ENCODE measurements at places on chromosomes 13 and 19.

GRCh38 chr13:73412933-73413332 is 354.1 kb downstream of the KLF5 start:
- no peak for DNase-seq

DNA sequence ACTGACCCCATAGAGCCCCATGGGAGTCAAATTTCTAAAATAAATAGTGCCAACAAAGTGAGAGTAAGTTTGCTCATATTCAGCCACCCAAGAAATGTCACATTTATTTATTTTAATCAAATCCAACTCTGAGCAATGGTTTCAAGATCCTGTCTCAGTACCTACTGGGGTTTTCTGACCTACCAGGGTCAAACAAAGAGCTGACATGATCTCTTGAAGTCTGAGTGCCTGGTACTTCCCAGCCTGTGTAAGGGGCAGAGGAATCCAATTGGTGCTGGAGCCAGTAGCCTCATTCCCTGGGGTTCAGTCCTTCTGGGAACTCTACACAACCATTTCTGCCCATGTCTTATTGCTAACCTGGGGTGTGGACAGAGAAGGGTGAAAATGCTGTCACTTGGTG is 104.6 kb upstream of the SERP2 start:
- DNase-seq = peak; percentile 56

DNA sequence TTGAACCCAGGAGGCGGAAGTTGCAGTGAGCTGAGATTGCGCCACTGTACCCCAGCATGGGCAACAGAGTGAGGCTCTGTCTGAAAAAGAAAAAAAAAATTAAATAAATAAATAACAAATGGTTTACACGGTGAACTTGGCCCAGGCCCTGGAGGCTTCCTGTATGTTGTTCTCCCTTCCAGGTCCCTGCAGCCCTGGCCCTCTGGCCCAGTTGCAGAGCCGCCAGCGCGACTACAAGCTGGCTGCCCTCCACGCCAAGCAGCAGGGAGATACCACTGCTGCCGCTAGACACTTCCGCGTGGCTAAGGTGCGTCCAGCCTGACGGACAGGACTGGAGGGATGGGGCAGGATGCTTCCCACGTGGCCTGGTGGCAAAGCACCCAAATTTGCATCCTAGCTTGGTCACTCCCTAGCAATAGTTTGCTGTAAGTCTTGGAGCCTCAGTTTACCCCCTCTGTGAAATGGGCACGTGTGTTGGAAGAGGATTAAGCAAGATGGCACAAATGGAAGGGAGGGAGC is 11.9 kb downstream of the CC2D1A start:
- no peak for DNase-seq

GRCh38 chr13:38376546-38376945 is 26.9 kb downstream of the UFM1 start:
- DNase-seq = no peak

- no peak for DNase-seq
Observed at GRCh38 chr19:3112375-3113099, 18.4 kb downstream of the GNA11 start.

DNA sequence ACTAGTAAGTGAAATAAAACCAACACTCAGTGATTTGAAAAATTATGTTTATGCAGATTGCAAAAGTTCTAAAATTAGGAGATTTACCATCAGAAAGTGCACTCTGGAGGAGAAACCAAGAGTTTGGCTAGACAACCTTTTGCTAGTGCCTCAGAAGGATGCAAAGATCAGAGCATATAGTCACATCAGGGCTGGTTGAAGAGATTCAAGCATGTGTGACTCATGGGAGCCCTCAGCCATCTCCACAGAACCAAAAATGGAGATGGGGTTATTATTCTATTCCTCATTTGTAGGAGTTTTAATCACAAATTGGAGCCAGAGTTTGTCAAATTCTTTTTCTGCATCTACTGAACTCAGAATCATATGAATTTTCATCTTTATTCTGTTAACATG is 32.9 kb upstream of the OXGR1 start:
- no peak for DNase-seq

DNA sequence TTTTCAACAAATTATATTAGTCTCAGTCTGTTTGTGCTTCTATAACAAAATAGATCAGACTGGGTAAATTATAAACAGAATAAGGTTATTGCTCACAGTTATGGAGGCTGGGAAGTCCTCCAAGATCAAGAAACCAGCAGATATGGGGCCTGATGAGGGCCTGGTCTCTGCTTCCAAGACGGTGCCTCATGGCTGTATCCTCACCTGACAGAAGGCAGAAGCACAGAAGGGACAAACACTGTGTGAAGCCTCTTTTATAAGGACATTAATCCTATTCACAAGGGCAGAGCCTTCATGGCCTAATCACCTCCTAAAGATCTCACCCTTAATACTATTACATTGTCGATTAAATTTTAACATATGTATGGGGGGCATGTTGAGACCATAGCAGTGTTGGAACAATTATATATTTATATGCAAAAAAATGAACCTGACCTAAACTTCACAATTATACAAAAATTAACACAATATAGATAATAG is 12.7 kb downstream of the F10 start:
- DNase-seq = peak; percentile 8

DNA sequence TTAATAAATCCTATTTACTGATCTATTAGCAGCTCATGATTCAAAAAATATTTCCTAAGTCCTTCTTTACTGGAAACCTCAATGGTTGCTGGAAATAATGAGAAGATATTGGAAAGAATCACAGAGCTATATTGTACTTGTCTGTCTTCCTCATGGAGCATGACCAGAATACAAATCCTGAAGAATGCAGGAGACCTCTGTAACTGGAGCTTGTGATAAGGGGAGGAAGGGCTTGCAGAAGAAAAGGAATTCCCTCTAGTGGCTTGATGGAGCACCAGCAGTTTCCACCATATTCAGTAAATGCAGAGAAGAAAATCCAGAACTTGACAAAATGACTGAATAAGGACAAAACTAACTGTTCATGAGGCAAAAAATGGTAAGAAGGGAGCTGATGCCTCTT is 1333.1 kb downstream of the EFNB2 start:
- no peak for DNase-seq

GRCh38 chr13:88919970-88920628 is 1248.9 kb downstream of the SLITRK5 start:
- DNase-seq = no peak

GRCh38 chr19:30173593-30174356 is 198.4 kb upstream of the ZNF536 start:
- DNase-seq = no peak

DNA sequence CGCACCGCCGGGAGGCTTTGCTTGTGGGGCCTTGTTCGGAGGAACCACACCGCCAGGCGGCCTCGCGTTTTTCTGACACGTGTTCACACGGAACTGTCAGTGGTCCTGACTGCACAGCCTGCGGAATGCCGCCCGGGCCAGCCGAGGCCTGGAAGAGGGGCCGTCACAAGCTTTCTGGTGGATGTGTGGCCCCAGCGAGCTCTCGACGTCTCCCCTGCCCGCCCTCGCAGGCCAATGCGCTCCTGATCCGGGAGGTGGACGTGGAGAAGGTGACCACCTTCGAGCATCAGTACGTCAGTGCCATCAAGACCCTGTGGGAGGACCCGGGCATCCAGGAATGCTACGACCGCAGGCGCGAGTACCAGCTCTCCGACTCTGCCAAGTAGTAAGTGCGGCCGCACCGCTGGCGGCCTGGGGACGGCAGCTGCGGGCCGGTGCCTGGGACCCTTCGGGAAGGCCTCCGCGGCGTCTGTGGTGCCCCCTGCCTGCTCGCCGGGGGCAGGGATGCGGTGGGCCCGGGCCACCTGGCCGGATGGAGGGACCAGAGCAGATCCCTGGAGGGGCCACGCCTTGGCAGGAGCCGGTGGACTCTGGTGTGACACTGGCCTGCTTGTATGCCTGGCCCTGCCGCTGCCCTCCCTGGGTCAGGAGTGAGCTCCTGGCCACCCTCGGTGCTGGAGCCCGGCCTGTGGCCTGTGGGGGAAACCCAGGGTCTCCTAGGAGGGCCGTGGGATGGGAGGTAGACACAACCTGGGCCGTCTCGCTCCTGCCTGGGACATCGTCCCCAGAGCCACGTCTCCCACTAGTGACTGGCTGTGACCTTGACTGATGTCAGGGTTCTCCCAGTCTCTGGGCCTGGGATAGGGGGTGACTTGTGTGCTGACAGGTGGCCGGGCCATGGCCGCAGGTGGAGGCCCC is 19.2 kb downstream of the GNA11 start:
- DNase-seq = no peak

GRCh38 chr19:3851254-3852176 is 17.3 kb downstream of the ZFR2 start:
- no peak for DNase-seq

DNA sequence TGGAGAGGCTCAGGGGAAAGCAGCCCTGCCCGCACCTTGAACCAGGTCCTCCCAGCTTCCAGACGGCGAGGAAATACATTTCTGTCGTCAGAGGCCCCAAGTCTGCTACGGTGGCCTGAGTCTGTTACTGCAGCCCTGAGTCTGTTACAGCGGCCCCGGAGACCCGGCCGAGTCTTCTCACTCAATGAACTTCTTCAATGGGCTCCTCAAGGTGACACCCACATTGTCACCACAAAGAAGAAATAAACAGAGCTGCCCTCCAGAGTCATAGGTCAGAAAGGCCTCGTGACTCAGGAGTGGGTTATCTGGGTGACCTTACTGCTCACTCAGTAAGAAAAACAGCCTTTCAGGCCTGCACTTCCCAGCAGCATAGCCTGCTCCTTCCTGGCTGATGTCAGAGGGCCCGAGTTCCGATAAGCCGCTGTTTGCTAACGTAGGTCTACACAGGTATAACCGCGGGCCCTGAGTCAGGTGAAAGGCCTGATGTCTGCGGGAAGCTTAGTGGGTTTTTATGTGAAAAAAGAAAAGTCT is 66.9 kb upstream of the TM9SF2 start:
- DNase-seq = no peak

DNA sequence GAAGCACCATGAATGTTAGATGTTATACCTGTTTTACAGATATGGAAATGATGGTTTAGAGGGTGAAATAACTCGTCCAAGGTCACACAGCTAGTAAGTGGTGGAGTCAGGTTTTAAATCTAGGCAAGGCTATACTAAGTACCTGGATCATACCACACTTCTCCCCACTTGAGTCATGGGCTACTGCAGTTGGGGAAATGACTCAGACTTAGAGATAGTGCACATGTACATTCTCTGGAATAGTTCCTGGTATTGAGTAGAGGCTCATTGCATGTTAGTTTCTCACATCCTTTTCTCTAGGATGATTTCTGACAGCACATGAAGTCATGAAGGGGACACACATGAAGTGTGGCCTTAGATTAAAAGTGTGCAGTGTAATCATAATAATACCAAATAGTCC is 76.2 kb upstream of the TNFSF11 start:
- no peak for DNase-seq

- DNase-seq = no peak
Observed at GRCh38 chr19:6590827-6591319, at the start of gene CD70. CD70 (minus strand) TSS chr19:6591150; CDS start chr19:6591002, 148 bp downstream.

DNA sequence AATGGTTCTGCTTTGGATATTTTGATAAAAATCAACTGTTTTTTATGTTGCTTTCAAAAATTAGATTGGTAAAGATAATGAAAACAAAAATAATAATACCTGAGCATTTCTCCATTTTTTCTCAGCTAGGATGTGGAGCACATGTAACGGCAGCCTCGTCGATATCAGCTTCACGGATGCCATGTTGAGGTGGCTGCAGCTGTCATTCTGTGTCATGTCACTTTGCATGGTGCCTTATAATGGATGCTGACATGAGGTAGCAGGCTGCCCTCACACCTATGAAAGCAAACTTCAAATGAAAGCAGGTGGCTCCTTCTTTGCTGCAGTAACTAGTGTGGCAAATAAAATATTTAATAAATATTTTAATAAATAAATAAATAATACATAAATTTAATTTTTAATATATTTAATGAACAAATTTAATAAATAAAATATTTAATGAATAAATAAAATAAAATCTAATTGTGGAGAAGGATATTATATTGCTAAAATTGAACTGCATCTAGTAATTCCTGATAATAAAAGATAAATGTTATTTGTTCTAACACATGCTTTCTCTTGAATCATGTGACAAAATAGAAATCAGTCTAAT is 955.7 kb upstream of the SLC10A2 start:
- DNase-seq = no peak

DNA sequence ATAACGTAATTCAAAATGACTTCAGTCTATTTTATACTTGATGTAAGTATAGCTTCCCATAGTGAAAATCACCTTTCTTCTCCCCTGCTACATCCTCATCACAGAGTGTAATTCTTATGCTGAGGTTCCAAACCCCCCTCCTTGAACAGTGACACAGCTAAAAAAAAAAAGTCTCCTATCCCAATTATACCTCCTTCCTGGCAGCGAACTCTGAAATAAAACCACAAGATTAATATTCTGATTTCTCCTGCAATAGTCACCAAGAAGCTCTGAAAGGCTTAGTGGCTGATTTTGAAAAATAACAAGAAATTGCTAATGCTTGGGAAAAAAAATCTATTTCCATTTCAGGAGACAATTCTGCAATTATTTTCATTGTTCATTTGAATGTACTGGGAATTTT is 36.3 kb downstream of the EFNB2 start:
- no peak for DNase-seq

DNA sequence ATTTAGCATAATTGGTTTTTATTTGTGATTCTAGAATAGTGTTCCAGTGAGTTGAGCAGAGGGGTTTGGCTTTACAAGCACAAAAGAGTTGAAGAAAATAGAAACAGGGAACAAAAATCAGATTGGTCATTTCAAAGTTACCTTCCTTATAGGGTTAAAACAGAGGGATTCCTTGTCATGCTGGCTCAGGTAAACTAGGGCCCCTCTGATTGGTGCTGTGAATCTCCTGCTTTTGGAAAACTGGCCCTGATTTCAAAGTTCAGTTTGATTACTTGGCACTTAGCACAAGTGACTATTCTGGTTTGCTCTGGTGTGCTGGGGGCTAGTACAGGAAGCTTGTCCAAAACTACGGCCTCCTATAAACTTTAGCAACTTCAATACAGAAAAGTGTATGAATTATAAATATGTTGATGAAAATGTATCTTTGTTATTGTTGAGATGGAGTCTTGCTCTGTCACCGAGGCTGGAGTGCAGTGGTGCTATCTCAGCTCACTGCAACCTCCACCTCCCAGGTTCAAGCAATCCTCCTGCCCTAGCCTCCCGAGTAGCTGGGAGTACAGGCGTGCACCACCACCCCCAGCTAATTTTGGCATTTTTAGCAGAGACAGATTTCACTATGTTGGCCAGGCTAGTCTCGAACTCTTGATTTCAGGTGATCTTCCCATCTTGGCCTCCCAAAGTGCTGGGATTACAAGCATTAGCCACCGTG is 1.9 kb upstream of the MRPS31 start:
- no peak for DNase-seq

Data from coronary artery (tissue), 2 donors.